Caki2 (cell line): ENCODE measurements at places on chromosomes 12 and 14. TPM values are rescaled to one million over a fixed set of nuclear protein-coding genes. Genes with fewer than 3 reads are reported as not detected.

The BMP4 gene
- 0.98 and 21.2 TPM in 2 replicates for total RNA-seq

The RIPK3 gene
- total RNA-seq = not detected in 2 replicates

The SLC38A4 gene
- 0.03 TPM in 1 of 2 replicates, not detected in the other for total RNA-seq

The PLCZ1 gene
- total RNA-seq = not detected in 2 replicates

The TMEM132C gene
- not detected in 2 replicates for total RNA-seq

The ENDOU gene
- total RNA-seq = not detected in 2 replicates

The REM2 gene
- not detected in 2 replicates for total RNA-seq

The KRT85 gene
- total RNA-seq = not detected in 2 replicates

The RIMBP2 gene
- not detected in 2 replicates for total RNA-seq

The IRAK3 gene
- 0.47 TPM in 1 of 2 replicates, not detected in the other for total RNA-seq

The B4GALNT3 gene
- total RNA-seq = 1.9 and 8.1 TPM in 2 replicates

The SOAT2 gene
- not detected in 2 replicates for total RNA-seq

The XPOT gene
- total RNA-seq = 50.5 and 68.5 TPM in 2 replicates

The SYNDIG1L gene
- not detected in 2 replicates for total RNA-seq

- no peak for DNase-seq
Observed at GRCh38 chr14:92512807-92513203, 776 bp upstream of the RIN3 start.

GRCh38 chr12:57929092-57929830, 12.1 kb upstream of the ATP23 start:
- no peak for DNase-seq

- DNase-seq = no peak
Observed at GRCh38 chr12:83864054-83864453, 1048.5 kb downstream of the SLC6A15 start.

- no peak for DNase-seq
Observed at GRCh38 chr12:104420868-104421267, 35.9 kb upstream of the CHST11 start.

GRCh38 chr14:51871846-51872245, 11.4 kb downstream of the GNG2 start:
- no peak for DNase-seq

- no peak for DNase-seq
Observed at GRCh38 chr14:57243320-57243719, 25.4 kb downstream of the EXOC5 start.

DNA sequence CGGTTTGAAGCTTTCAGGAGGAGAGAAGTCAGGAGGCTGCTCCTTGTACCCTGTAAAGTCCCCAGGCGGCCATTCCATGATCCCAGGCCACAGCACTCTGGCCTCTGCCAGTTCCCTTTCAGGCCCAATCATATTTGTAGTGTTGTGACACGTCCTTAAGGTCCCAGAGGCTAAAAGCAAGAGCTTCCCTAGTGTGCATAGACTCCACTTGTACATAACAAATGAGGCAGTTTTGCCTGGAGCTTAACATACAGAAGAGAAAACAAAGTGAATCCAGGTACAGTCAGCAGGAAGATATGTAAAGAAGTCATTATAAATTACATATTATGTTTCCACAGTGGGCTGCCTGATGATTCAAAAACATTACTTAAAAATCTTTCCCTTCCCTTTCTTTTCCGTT, 81.1 kb upstream of the RPH3A start:
- peak; percentile 19 for DNase-seq

GRCh38 chr12:107891967-107892366, 117.5 kb downstream of the ASCL4 start:
- no peak for DNase-seq

- no peak for DNase-seq
Observed at GRCh38 chr12:94326727-94327126, 132.9 kb downstream of the CEP83 start.

GRCh38 chr14:61598980-61599379, 96.3 kb upstream of the HIF1A start:
- no peak for DNase-seq

GRCh38 chr12:124498275-124499189, 68.9 kb downstream of the NCOR2 start:
- DNase-seq = no peak

DNA sequence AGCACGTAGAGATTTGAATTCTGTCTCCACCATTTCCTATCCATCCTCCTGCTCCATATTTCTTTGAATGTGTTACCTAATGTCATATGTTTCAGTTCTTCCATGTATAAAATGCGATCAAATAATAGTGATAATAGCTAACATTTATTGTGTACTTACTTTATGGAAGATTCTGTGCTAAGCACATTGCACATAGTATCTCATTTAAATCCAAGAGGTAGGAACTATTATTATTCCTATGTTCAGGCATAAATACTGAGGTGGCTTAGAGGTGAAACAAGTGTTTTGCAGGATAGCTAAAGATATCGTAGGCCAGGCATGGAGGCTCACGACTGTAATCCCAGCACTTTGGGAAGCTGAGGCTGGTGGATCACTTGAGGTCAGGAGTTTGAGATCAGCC, 17.5 kb upstream of the AICDA start:
- no peak for DNase-seq

GRCh38 chr14:75980856-75981255, 939 bp downstream of the TGFB3 start:
- DNase-seq = no peak

GRCh38 chr14:102034301-102034700, 52.5 kb downstream of the HSP90AA1 start:
- no peak for DNase-seq

- no peak for DNase-seq
Observed at GRCh38 chr12:7265251-7265650, 38.6 kb upstream of the ACSM4 start.

GRCh38 chr14:68938271-68939150, 40.6 kb downstream of the ACTN1 start:
- DNase-seq = peak; percentile 92

DNA sequence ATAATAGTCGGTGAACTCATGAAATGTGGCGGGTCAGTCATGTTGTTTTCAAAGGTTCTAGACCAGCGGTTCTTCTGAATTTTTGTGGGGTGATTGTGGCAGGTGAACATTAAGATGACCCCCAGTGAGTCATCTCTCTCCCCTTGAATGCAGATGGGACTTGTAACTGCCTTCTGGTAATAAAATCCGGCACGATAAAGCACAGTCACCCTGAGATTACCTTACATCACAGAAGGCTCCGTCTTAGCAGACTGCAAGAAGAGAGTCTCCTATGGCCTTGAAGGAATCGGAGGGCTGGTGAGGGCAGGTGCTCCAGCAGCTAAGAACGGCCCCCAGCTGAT, 189.6 kb downstream of the FOXN3 start:
- no peak for DNase-seq

DNA sequence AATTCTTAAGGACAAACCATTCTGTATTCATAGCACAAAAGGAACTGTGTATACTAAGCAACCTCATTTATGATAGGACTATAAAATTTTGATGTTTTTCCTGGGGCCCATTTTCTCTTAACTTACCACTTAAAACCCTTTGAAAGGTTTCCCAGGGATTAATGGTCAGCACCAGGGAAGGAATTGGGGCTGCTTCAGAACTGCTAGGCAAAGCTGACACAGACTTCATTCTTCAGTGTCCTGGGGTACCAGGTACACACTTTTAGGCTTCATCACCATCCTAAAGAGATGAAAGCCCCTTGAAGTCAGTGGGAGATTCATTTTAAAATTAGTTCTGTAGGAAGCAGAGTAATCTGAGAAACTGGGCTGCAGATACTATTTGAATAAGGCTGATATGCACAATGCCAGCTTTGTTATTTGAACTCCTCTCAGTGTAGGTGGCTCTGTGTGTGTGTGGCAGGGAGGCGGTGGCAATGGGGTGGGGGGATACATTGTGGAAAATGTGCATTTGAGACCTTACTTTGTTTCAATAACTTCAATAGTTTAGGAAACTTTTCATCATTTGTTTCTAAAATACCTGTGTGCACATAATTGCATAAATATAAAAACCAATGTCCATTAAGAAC, 329.3 kb upstream of the DCN start:
- no peak for DNase-seq

GRCh38 chr14:70920608-70921007, 13.3 kb downstream of the PCNX1 start:
- DNase-seq = no peak

DNA sequence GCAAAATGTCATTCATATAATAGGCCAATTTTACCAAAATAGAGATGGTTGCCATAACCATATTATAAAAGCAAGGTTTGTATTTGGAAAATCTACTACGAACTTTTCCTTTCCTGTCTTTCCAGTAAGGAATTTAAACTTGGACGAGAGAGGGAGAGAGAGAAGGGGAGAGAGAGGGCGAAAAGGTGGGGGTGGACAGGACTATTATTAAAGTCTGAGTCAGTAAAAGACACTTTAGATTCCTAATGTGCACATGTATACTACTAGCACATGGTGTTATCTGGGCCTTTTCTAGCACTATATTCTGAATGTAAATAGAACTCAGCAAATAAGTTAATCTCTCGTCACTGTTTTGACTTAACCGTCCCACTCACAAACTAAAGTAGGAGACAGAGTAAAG, 30.4 kb upstream of the FBLN5 start:
- no peak for DNase-seq

DNA sequence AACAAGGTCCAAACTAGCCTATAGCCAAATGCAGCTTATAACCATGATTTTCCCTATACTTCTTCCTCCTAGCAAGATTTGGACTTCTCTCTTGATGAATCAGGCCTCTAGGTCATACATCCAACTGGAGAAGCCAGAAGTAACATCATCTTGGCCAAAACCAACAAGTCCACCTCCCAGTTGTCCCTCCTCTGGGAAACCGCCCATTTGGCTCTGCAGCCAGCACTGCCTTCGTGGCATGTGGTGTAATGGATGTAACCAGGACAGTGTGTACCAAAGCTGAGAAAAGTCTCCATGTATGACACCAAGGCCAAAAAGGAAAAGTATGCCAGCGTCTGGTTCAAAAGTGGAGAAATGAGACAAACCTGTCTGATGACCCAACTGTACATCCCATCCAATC, 59.3 kb upstream of the VASH1 start:
- DNase-seq = no peak

GRCh38 chr12:24425601-24425970, 476.1 kb upstream of the SOX5 start:
- no peak for DNase-seq

GRCh38 chr12:115762936-115763335, 514.6 kb downstream of the MED13L start:
- DNase-seq = no peak

GRCh38 chr12:115999582-115999981, 277.9 kb downstream of the MED13L start:
- DNase-seq = no peak

DNA sequence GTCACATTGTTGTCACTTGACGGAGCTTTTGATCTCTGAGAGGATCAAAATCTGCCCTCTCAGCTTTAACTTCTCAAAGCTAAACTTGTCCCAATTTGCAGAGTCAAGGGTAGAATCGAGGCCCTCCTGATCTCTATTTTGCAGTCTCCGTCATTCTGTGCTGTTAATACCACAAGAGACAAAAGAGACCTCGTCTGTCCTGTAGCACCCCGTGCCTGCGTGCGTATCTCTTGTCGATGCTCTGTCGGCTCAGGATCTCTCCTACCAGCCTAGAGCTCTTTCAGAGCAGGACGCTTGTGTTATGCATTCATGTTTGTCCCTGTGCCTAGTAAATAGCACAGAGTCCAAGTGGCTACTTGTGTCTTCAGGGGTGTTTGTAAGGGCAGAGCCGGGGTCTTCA, 5.1 kb downstream of the EVL start:
- no peak for DNase-seq

- DNase-seq = no peak
Observed at GRCh38 chr14:89241257-89241656, 175.8 kb downstream of the FOXN3 start.
